ENCODE measurements at places on chromosomes 2 and 18. TPM values are rescaled to one million over a fixed set of nuclear protein-coding genes. Genes with fewer than 3 reads are reported as not detected.
A peak's percentile ranks its signal among the peaks of the same experiment; 100 is the strongest.

- no peak for DNase-seq
These were observed 874 bp downstream of the WDR43 start for GRCh38 chr2:28895189-28895893.

DNA sequence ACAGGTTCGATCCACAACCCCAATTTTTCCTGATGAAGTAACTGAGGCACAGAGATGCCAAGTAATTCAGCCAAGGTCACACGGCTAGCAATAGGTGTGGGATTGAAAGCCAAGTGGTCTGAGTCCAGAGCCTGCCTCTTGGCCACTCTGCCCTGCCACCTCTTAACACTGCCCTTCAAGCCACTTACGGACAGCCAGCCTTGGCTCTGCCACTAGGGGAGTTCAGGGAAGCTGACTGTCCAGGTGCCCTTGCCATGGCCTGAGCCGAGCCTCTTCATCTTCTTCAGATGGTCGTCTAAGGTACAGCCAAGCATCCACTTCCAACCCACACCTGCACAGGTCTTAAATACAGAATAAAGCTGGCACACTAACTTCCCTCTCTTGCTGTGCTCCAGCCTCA lies 99.3 kb upstream of the GPR45 start:
- no peak for DNase-seq

- no peak for DNase-seq
These were observed 80.8 kb upstream of the L3MBTL4 start for GRCh38 chr18:6495536-6495935.

- no peak for DNase-seq
These were observed 14.9 kb upstream of the FTCDNL1 start for GRCh38 chr2:199865905-199866304.

The ZNF804A gene
- 3.5 TPM for polyA plus RNA-seq

GRCh38 chr2:15913146-15913545 lies 27.2 kb upstream of the MYCN start:
- DNase-seq = no peak

The FNDC4 gene
- 12.4 TPM for polyA plus RNA-seq

The CCDC141 gene
- not detected for polyA plus RNA-seq

DNA sequence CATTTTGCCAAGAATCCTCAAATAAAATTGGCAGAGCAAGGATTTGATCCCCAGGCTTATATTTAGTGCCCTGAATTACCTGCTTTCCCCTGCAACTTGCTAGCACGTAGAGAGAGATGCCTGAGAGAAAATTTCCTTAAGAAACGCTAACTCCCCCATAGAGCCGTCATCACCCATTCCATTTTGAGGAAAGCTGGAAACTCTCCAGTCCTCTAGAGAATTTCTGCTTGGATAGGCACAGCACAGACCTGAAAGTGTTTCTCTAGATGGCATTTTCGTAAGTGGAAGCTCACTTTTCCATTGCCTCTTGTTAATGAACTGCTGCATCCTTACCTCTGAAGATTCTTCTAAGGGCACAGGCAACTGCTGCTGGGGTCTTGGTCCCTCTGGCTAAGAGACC lies 277.8 kb upstream of the SIX2 start:
- no peak for DNase-seq

The MAP2 gene
- 0.69 TPM for polyA plus RNA-seq

- DNase-seq = no peak
These were observed 854.6 kb downstream of the CNTNAP5 start for GRCh38 chr2:124879640-124880039.

GRCh38 chr18:29028560-29028959 lies 851.6 kb upstream of the CDH2 start:
- DNase-seq = no peak

DNA sequence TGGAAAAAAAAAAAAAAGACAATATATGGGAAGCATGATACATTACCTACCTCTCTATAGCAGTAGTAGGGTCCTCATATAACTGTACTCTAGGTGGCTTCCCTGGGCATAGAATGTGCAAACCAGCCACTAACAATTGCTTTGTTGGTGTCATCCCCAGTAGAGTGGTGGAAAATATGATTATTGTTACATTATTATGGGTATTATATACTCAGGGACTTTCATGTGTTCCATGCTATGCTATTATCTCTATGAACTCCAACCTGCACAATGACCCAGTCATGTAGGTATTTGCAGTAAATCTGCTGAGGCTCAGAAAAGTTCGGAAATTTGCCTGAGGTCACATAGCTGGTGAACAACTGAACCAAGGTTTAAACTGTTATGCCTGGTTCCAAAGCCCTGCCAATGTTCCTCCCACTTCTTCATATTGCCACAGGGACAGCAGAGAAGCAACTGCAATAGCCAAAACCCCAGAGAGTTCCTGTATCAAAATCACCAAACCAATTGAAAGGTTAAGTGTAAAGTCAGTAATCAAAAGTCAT lies 52.6 kb upstream of the MAP4K4 start:
- no peak for DNase-seq

The ST8SIA3 gene
- polyA plus RNA-seq = not detected

DNA sequence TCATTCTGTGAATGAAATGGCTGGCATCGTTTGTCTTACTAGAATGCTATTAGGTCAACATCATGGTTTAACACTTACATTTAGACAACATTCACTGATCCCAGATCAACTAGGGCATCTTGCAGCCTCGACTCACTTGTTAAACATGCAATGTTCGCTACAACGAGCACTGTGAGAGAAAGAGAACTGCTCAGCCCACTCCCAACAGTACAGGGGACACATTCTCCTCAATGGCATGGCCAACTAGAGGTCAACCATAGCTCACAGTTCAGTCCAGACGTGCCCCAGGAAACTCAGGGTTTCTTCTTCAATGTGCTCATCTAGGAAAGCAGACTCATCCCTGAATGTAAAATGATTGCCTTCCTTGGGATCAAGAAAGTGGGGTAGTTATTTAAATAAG lies 5.9 kb downstream of the WIPF1 start:
- no peak for DNase-seq

DNA sequence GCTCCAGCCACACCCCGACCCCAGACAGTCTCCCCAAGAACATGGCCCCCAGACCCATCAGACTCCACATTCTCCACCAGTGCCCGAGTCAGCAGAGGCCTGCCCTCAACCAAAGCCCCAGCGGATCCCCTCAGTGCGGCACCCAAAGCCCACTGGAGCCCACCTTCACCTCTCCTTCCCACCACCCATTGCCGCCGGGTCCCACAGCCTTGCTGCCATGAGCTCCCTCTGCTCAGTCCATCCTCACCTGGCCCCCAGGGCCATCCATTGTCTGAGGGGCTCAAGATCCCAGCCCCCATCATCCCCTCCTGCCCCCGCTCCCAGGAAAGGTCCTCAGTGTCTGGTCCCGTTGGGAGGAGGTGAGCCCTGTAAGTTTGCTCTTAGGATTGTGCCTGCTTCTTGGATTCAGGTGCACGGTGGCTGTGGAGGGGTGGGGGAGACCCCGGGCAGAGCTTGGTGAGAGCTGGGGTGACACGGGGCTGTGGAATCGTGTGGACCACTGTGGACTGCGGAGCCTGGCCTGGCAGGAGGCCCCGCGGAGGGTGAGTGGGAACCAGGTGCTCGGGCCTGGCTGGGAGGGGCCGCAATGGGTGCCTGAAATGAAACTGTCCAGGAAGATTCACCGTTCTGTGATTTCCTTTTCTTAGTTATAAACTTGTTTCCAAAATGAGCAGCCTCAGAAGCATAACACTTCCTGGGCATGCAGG lies 32.7 kb upstream of the GPC1 start:
- DNase-seq = no peak

DNA sequence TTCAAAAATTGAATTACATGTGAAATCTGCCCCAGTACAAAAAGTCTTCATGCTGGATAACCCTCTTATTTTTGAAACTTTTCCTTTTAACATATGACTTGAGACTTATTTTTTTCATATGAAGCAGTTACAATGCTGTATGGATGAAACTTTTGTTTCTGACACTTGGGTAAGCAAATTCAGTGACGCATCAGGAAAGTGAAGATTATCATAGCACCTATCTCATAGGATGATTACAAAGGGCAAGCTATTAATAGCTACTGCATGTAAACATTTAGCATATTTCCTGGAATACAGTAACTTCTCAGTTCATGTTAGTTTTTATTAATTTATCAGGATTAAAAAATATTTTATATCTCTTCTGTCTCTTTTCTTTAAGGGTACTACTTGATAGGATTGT lies 1109.2 kb downstream of the LRP1B start:
- DNase-seq = no peak

DNA sequence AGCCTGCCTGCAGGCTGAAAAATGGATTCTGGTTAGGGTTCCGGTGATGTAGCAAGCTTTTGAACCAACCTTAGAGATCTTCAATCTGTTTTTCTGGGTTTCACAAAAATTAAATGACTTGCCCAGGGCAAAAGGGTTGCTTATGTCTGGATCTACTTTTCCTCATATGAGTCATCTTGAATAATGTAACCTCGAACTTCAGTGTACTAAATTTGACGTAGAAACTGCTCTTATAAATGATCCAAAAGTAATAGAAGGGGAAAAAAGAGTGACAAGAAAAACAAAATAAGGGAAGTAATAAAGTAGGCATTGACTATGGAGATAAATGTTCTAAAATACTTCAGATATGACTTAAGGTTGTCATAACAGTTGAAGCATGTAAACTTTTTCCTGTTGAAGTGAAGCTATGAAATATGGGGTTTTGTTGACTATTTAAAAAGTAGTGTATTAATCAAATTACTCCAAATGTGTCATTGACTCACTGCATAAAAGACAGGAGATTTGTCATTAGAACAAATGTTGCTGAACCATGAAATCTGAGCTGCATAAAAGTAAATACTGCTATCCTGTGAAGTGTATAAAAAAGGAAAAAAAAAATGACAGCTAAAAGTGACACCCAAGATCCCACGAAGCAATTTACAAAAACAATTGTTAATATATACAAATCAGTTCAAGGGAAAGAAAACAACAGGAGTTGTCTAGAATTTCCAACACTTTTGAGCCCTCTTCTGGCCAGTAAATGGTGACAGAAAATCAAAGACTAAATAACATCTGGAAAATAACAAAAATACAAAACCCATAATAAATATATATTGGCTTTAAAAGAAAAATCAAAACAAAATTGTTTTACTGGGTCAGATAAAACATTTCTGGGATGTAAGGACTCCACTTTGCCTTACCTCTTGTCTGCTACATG lies 103.6 kb upstream of the SERPINE2 start:
- DNase-seq = no peak

DNA sequence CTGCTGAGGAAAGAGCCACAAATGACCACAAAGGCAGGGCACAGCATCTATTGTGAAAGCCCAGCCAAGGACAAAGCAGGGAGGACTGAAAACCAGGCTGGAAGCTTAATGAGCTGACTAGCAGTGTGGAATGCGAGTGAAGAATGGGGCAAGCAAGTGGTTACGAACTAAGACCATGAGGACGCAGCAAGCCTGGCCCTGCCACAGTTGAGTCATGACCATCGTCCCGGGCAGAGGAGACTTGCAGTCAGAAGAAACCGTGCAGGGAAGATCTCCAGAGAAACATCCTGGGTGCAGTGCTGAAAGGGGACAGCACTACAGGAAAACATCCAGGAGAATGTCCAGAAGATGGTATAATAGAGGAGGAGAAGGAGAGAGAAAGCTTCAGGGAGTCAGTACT lies 120.5 kb upstream of the GYPC start:
- no peak for DNase-seq

GRCh38 chr2:96668771-96669170 lies 26.2 kb downstream of the FER1L5 start:
- no peak for DNase-seq

The GAREM1 gene
- 3.4 TPM for polyA plus RNA-seq

- DNase-seq = no peak
These were observed 12.5 kb downstream of the TTLL4 start for GRCh38 chr2:218722876-218723785.

- no peak for DNase-seq
These were observed 141.3 kb downstream of the FIGN start for GRCh38 chr2:163594497-163594896.

DNA sequence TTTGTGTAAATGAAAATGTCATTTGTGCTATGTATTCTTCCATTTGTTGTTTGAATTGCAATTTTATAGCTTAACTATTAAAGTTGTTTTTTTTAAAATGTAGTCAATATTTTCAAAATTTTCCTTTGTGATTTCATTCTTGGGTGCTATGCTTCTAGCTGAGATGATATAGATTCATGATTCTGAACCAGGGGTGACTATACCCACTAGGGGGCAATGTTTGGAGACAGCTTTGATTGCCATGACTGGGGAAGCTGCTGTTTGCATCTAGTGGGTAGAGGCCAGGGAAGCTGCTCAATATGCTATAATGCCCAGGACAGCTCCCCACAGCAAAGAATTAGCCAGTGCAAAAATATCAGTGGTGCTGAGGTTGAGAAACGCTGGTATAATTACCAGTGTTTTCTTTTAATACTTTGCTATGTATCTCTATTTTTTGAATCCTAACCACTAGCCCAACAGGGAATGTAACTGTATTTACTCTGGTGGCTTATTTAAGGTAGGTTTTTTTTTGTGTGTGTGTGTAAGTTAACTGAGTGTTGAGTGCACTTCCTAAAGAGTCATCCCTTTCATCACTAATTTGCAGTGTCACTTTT lies 99.7 kb downstream of the MEP1B start:
- DNase-seq = peak; percentile 36

The DOK1 gene
- polyA plus RNA-seq = 24.4 TPM

GRCh38 chr2:187549193-187549592 lies 5.0 kb downstream of the TFPI start:
- DNase-seq = no peak

- DNase-seq = no peak
These were observed 113.3 kb upstream of the FOSL2 start for GRCh38 chr2:28279371-28279770.

- no peak for DNase-seq
These were observed 10.2 kb upstream of the GTF2A1L start for GRCh38 chr2:48607307-48608014.

- DNase-seq = peak; percentile 6
These were observed 502.3 kb downstream of the PID1 start for GRCh38 chr2:228768818-228769217.

DNA sequence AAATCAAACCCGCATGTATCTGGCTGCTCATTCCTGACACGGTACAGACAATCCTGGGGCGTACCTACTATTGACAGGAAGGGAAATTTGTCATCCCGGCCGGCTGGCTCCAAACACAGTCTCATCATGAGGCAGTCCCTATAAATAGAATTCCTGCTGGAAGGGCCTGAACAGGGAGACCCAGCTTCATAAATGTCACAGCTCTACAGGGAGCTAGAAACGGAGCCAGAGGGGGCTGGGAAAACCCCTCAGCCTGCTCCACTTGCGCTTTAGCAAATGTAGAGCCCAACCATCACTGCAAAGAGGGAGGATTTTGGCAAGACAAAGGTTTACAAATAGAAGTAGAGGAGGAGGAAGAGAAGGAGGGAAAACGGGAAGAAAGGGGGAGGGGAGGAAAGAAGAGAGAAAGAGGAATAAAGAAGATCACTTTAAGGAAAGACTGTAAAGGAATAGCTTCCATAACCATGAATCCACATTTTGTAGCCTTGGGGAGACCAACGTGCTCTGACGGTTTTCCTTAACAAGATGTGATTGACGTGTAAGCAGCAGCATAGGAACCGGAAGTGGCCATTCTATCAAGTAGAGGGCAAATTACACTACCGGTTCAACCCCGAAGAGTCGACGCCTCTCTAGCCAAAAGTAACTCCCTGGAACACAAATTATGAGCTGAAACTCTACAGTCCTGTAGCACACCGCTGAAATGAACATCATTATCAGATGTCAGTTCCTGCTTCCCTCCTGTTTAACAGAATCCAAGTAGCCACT lies 56.8 kb upstream of the TTN start:
- DNase-seq = no peak

- no peak for DNase-seq
These were observed 33.5 kb downstream of the FBXO15 start for GRCh38 chr18:74114116-74114515.

All from AG04450 (cell line).